ENCODE measurements at places on chromosomes 3 and 15. TPM values are rescaled to one million over a fixed set of nuclear protein-coding genes. Genes with fewer than 3 reads are reported as not detected.

Gene RTP3
- not detected for total RNA-seq

Gene POPDC2
- 3.4 TPM for total RNA-seq

Gene FAM107A
- total RNA-seq, result not detected

DNA sequence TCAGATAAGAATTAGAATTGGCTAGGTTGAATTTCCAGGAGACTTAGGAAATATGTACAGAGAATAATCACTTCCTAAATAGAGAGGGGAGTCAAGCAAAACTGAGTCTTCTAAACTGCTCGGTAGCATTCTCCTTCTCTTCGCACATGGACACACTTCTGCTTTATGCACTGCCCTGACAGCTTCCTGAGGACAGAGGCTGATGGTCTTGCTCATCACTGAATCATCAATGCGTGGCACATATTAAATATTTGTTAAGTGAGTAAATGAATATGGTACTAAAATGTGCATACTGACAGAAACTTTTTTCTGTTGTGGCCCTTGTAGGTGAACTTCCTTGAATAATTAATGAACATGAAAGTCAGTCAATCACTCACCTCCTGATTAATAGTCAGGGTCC is 315.5 kb downstream of the FHIT start:
- no peak for DNase-seq

GRCh38 chr3:194087995-194088855 is 47.7 kb upstream of the HES1 start:
- DNase-seq, result no peak

- no peak for DNase-seq
Measured at GRCh38 chr15:70617076-70617910, 146.1 kb downstream of the UACA start.

DNA sequence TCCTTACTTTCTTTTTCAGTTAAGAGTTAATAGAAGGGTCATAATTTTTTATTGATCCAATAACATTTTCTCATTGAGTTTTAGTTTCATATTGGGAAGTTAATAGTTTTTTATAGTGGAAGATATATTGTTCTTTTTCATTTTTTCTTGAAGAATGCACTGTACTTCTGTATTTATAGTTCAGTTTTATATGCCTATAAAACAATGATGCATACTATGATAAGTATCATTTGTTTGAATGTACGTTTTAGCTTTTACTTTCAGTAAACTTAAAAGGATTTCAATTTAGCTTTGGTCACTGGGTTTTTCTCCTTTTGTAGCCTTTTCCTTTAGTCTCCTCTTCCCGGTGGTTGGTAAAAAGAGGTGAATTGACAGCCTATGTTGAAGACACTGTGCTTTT is 98.8 kb downstream of the DHX36 start:
- DNase-seq, result no peak

GRCh38 chr3:46865031-46865507 is 1.8 kb upstream of the MYL3 start:
- DNase-seq, result no peak

- no peak for DNase-seq
Measured at GRCh38 chr15:87213626-87214025, 1042.9 kb downstream of the NTRK3 start.

All from mesothelial cell of epicardium (in vitro differentiated cells).